ENCODE measurements at places on chromosomes 12 and 14.
A peak's percentile ranks its signal among the peaks of the same experiment; 100 is the strongest.

DNA sequence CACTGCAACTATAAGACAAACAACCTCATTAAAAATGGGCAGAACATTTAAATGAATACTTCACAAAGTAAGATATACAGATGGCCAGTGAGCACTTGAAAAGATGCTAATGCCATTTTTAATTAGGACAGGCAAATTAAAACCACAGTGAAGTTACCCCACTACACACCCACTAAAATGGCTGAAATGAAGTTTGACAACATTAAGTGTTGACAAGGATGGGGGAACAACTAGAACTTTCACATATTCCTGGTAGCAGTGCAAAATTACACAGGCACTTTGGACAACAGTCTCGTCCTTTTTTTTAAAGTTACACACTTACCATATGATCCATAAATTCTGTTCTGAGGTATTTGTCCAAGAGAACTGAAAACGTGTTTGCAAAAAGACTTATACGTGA lies 278.9 kb upstream of the DIO3 start:
- no peak overlapping the region for H3K27ac ChIP-seq
- H3K4me3 ChIP-seq, result no peak overlapping the region
- no peaks in the 10 kb centered on the region for H3K36me3 ChIP-seq
- peaks cover 20% of the 10 kb centered on the region for H3K27me3 ChIP-seq
- no peak for DNase-seq
- H3K4me1 ChIP-seq, result no peaks in the 10 kb centered on the region

DNA sequence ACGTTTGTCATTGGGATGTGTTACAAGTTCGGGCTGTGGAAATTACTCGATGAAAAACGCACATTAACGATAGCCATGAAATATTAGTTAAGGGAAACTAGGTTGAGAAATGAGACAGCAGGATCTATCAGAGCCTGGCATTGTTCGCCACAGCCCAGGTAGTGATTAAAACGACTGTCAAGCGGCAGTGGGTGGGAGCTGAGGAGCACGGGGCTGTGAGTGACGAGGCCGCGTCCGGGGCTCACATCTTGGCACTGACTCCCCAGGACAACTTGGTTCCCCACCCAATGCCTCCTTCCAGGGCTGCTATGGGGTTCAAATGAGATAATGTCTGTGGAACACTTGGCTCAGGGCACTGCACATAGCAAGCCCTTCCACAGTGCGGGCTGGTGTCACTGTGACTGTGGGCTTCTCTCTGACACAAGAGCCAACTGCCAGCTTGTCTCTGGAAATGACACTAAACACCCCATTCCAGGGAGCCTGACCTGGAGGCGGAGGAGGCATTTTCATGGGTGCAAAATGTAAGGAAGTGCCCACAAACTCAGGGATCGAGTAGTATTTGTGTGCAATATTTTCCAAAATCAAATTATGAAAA lies 19.3 kb downstream of the MMAB start:
- peaks cover 23% of the 10 kb centered on the region for H3K4me1 ChIP-seq
- DNase-seq, result no peak
- no peak overlapping the region for H3K27ac ChIP-seq
- peaks cover 6% of the 10 kb centered on the region for H3K36me3 ChIP-seq

- no peaks in the 10 kb centered on the region for H3K36me3 ChIP-seq
- H3K4me3 ChIP-seq, result no peak overlapping the region
- H3K4me1 ChIP-seq, result peaks cover 3% of the 10 kb centered on the region
- no peak for DNase-seq
- no peak overlapping the region for H3K27ac ChIP-seq
These were observed 16.4 kb upstream of the GSG1 start for GRCh38 chr12:13119826-13120225.

DNA sequence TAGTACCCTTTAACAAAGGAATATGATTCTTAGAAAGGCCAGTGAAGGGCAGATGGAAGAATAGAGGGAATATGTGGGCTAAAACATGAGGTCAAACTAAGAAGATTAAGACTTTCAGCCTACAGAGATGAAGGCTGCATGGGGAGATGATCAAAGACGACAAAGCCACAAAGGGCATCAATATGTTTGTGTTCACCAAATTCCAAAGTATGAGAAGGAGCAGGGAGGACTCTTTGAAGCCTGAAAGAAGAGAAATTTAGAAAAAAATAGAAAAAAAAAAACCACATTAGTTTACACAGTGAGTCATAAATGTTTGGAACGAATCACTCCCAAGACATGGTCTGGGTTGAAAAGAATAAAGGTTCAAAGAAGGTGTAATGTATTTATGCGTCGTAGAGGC lies 131.8 kb downstream of the NEDD1 start:
- H3K4me3 ChIP-seq, result no peak overlapping the region
- H3K27ac ChIP-seq, result peak overlapping the region; percentile 49
- no peak for DNase-seq
- no peaks in the 10 kb centered on the region for H3K36me3 ChIP-seq
- peaks cover 4% of the 10 kb centered on the region for H3K27me3 ChIP-seq

DNA sequence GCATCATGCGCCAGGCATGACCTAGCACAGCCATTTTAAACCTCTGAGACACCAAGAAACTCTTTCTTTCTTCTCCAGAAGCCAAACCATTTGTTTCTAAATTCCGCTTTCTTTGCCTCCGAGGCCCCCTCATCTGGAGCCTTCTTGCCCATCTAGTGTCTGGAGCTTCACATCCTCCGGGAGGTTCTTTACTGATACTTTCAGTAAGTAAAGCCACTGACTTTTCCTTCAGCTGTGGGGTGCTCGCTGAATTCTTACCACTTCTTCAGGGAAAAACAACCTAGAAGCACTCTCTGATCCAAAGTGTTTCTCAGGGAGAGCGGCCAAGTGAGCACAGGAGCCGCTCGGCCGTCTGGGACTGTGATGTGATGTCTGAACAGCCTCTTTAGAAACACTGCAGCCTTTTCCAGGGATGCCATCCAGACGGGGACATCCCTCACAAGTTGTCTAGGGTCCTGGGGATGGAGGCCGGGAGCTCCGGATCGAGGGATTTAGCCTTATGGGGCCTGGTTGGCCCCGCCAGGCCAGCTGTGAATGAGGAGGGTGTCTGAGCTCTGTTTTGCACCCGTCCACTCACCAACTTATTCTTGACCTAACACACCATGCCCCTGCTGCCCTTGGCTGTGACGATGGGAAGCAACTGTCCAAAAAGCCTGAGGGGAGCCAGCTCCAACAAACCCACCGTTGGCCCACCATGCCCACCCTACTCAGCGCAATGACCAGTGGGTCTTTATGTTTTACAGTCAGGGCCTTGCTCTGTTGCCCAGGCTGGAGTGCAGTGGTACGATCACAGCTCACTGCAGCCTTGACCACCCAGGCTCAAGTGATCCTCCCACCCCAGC lies 160.6 kb downstream of the ZFP36L1 start:
- H3K4me3 ChIP-seq, result no peak overlapping the region
- H3K4me1 ChIP-seq, result peaks cover 2% of the 10 kb centered on the region
- no peak overlapping the region for H3K27ac ChIP-seq
- DNase-seq, result no peak
- H3K36me3 ChIP-seq, result no peaks in the 10 kb centered on the region

DNA sequence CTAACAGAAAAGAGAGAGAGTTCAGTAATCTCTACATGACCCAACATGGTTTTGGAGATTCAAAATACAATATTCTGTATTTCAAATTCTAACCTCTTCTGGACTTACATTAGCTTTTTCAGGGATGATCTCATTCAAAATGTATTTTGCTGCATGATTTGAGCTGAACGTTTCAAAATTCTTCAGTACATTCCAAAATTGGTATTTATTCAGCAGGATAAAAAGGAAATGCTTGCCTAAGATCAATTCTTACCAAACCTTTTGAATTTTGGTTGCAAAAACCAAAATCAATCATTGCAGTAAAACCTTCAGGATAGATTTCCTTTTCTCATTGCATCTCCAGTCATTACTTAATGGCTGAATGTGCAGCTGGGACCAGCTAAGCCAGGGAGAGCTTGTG lies 1761.3 kb upstream of the SEL1L start:
- H3K27ac ChIP-seq, result peak overlapping the region; percentile 92
- no peaks in the 10 kb centered on the region for H3K36me3 ChIP-seq
- peaks cover 2% of the 10 kb centered on the region for H3K4me1 ChIP-seq
- DNase-seq, result peak; percentile 1
- H3K4me3 ChIP-seq, result no peak overlapping the region

- H3K36me3 ChIP-seq, result no peaks in the 10 kb centered on the region
- H3K4me1 ChIP-seq, result peaks cover 26% of the 10 kb centered on the region
- DNase-seq, result peak; percentile 50
- peak overlapping the region; percentile 70 for H3K4me3 ChIP-seq
These were observed 319 bp downstream of the GALNT6 start for GRCh38 chr12:51390891-51391282.

DNA sequence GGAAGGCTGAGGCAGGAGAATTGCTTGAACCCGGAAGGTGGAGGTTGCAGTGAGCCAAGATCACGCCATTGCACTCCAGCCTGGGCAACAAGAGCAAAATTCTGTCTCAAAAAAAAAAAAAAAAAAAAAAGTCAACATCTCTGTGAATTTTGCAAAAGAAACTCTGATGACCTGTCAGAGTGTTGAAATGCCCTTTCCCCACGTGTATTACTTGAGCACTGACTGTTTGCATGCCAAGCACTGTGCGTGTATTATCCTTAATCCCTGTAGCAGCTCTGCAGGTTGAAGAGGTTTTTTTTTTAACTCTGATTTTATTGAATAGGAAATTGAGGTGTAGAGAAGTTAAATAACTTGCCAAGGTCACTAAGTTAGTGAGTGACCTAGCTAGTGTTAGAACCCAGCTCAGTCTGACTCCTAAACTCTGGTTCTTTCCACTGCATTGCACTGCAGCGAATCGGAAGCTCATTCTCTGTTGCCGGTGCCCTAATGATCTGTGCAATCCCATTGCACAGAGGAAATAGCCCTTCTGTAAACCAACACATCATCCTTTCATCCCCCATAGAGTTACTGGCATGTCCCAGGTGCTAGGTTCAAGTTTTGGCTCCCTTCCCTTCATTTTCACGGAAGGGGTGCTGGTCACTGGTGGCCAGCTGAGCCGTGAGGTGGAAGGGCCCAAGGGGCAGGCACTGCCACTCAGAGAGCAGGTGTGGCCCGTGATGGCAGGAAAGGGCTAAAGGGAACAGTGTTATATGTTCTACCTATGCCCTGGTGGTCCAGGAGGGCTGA lies 122.3 kb downstream of the EML1 start:
- no peak for DNase-seq
- no peak overlapping the region for H3K4me3 ChIP-seq
- no peak overlapping the region for H3K27ac ChIP-seq
- peaks cover 63% of the 10 kb centered on the region for H3K36me3 ChIP-seq
- H3K4me1 ChIP-seq, result peaks cover 5% of the 10 kb centered on the region
- no peaks in the 10 kb centered on the region for H3K27me3 ChIP-seq

- peaks cover 6% of the 10 kb centered on the region for H3K4me1 ChIP-seq
- H3K4me3 ChIP-seq, result no peak overlapping the region
- no peak overlapping the region for H3K27ac ChIP-seq
- no peaks in the 10 kb centered on the region for H3K36me3 ChIP-seq
These were observed 54.5 kb upstream of the FRS2 start for GRCh38 chr12:69415471-69416275.

DNA sequence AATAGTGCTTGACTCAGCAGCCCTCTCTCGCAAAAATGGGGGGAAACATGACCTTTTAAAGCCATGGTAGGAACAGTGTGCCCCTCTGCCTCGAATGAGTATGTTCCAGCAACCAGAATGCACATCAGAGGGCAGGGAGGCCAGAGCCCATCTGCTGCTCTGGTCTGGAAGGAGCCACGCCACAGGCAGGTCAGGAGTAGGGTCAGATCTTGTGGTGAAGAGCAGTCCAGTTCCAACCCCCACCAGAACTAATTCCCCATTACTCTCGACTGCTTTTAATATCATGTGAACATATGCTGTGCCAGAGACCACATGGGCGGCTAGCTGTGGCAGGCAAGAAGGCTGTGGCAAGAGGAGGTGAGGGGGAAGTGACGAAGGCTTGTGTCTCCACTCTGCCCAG lies 34.6 kb upstream of the TMX1 start:
- no peak overlapping the region for H3K27ac ChIP-seq
- peaks cover 32% of the 10 kb centered on the region for H3K27me3 ChIP-seq
- no peaks in the 10 kb centered on the region for H3K36me3 ChIP-seq
- no peaks in the 10 kb centered on the region for H3K4me1 ChIP-seq
- DNase-seq, result no peak

DNA sequence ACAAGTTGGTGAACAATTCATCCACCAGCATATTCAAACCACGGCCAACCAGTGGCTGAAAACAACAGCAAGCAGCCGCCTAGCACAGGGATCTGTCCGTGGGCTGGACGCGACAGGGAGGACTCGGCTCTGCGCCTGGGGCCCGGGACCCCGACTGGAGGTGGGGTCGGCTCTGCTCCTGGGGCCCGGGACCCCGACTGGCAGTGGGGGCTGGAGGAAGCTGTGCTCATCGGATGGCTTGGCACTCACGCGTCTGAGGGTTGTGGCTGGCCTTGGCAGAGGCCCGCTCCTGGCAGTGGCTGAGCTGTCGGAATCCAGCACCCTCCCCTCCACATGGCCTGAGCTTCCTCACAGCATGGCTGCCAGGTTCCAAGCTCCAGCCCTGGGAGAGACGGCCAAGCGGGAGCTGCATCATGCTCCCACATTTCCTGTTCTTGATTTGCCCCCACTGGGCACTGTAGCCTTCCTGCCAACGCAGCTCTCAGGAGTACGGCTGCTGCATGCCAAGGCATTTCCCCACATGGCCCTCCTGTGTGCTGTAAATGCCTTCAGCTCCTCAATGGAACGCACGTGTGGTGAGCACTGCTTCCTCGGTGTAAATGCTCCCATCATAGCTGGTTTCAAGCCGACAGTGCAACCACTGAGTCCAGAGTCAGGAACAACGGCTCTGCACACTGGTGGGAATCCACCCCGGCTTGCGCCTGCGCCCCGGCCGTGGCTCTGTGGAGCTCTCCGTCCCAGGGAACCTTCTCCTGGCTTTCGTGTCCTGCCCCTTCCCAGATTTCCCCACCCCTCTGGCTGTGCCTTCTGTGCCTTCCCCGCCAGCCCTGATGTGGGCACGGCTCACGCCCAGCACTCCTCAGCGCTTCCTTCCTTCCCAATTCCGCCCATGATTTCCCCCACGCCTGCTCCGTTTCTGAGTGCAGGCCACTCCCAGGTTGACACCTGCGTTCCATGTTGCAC lies 7.3 kb upstream of the GALNT9 start:
- no peak overlapping the region for H3K27ac ChIP-seq
- no peak for DNase-seq
- no peak overlapping the region for H3K4me3 ChIP-seq
- H3K27me3 ChIP-seq, result no peaks in the 10 kb centered on the region
- no peaks in the 10 kb centered on the region for H3K36me3 ChIP-seq

GRCh38 chr12:107955966-107956643 lies 173.0 kb upstream of the WSCD2 start:
- H3K4me3 ChIP-seq, result no peak overlapping the region
- H3K36me3 ChIP-seq, result no peaks in the 10 kb centered on the region
- no peak for DNase-seq
- no peaks in the 10 kb centered on the region for H3K4me1 ChIP-seq
- no peak overlapping the region for H3K27ac ChIP-seq

All from mesenchymal stem cell (in vitro differentiated cells and primary cell).